T-helper 2 cell treated with Interferon-gamma antibody and Interleukin-4, amounts not matched to agents 5 μg/mL and 100 μg/mL, for 36 hours (primary cell): ENCODE measurements at places on chromosomes 13 and 19.

DNA sequence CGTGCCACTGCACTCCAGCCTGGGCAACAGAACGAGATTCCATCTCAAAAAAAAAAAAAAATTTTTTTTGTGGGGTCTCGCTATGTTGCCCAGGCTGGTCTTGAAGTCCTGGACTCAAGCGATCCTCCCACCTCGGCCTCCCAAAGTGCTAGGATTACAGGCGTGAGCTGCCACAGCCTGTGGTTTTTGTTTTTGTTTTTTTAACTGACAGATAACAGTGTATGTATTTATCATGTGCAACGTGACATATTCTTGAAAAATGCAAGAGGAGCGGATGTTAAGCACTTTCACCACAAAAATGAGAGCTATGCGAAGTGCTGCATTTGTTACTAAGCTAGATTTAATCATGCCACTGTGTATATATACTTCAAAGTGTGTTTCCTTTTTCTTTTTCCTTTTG, 49.0 kb downstream of the ARHGEF18 start:
- H3K36me3 ChIP-seq: peaks cover 17% of the 10 kb centered on the region
- no peaks in the 10 kb centered on the region for H3K27me3 ChIP-seq
- no peak overlapping the region for H3K27ac ChIP-seq

- DNase-seq: no peak
- H3K27me3 ChIP-seq: no peaks in the 10 kb centered on the region
- H3K4me3 ChIP-seq: no peak overlapping the region
- H3K36me3 ChIP-seq: no peaks in the 10 kb centered on the region
- no peak overlapping the region for H3K27ac ChIP-seq
- no peaks in the 10 kb centered on the region for H3K4me1 ChIP-seq
Observed at GRCh38 chr19:32309711-32310390, 35.6 kb upstream of the ZNF507 start.

- no peak overlapping the region for H3K4me3 ChIP-seq
- no peaks in the 10 kb centered on the region for H3K36me3 ChIP-seq
- H3K27ac ChIP-seq: no peak overlapping the region
- H3K27me3 ChIP-seq: no peaks in the 10 kb centered on the region
- peak; percentile 27 for DNase-seq
Observed at GRCh38 chr19:3671680-3672574, 28.3 kb downstream of the PIP5K1C start.

DNA sequence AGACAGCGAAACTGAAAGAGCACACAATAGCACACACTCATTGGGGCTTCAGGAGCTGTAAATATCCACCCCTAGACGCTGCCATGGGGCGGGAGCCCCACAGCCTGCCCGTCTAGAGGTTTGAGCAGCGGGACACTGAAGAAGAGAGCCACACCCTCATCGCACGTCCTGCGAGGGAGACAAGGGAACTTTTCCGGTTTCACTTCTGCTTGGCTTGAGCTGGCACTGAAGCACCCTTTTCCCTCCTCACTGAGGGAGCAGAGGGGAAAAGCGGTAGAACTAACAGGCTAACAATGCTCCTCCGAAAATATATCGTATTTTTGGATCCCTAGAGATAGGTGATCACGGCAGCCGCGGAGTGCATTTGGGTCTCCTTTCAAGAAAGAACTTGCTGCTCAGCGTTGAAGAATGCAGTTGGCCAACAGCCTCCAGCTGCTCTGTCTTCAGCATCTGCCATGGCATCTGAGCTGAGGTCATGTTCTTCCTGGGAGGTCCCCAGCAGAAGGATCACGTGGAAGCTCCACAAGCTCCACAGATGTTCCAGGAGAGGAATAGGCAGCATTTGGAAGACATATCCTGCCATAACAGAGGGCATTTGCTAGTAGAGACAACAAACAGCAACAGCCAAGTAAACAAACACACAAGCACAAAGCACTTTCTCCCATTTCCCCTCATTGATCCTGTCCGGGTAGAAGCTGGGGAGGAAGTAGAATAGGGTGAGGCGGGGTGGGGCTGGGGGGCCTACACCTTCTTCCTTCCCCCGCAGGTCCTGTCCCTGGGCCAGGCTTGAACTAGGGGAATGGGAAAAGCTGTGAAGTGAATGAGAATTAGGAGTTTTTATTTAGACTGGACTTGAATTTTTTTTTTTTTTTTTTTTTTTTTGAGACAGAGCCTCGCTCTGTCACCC, 44.8 kb upstream of the ALOX5AP start:
- peaks cover 3% of the 10 kb centered on the region for H3K36me3 ChIP-seq
- peaks cover 33% of the 10 kb centered on the region for H3K27me3 ChIP-seq
- H3K4me1 ChIP-seq: peaks cover 15% of the 10 kb centered on the region
- peak overlapping the region; percentile 72 for H3K27ac ChIP-seq

GRCh38 chr13:66556306-66556705, 673.8 kb downstream of the PCDH9 start:
- no peaks in the 10 kb centered on the region for H3K36me3 ChIP-seq
- H3K4me3 ChIP-seq: no peak overlapping the region
- no peaks in the 10 kb centered on the region for H3K4me1 ChIP-seq
- H3K27ac ChIP-seq: no peak overlapping the region
- no peaks in the 10 kb centered on the region for H3K27me3 ChIP-seq
- no peak for DNase-seq

GRCh38 chr13:87107651-87108050, 563.5 kb upstream of the SLITRK5 start:
- H3K27me3 ChIP-seq: no peaks in the 10 kb centered on the region
- no peak for DNase-seq
- no peaks in the 10 kb centered on the region for H3K36me3 ChIP-seq
- H3K4me3 ChIP-seq: no peak overlapping the region

DNA sequence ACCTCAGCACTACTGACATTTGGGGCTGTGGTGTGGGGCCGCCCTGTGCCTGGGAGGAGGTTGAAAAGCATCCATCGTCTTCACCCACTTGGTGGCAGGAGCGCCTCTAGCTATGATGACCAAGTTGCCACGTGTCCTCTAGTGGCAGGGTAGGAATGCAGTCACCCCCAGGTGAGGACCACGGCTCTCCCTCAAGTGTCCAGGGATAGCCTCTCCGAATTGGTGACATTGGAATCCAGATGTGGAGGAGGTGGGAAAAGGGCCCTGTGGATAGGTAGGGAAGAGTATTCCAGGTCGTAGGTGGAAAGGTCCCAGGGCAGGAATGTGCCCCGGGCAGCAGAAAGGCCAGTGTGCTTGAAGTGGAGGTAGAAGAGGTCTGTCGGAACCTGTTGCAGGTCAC, 37.6 kb downstream of the ARHGEF18 start:
- no peaks in the 10 kb centered on the region for H3K27me3 ChIP-seq
- peaks cover 18% of the 10 kb centered on the region for H3K36me3 ChIP-seq
- no peaks in the 10 kb centered on the region for H3K4me1 ChIP-seq
- no peak overlapping the region for H3K4me3 ChIP-seq
- no peak for DNase-seq

GRCh38 chr19:1956868-1957492, 16.0 kb downstream of the CSNK1G2 start:
- no peaks in the 10 kb centered on the region for H3K27me3 ChIP-seq
- H3K4me3 ChIP-seq: no peak overlapping the region
- no peaks in the 10 kb centered on the region for H3K4me1 ChIP-seq
- DNase-seq: no peak
- no peak overlapping the region for H3K27ac ChIP-seq
- no peaks in the 10 kb centered on the region for H3K36me3 ChIP-seq

- H3K4me3 ChIP-seq: no peak overlapping the region
- DNase-seq: no peak
- peaks cover 28% of the 10 kb centered on the region for H3K27me3 ChIP-seq
- H3K27ac ChIP-seq: no peak overlapping the region
- H3K4me1 ChIP-seq: no peaks in the 10 kb centered on the region
Observed at GRCh38 chr19:31232871-31233270, 116.4 kb downstream of the TSHZ3 start.

- H3K27ac ChIP-seq: no peak overlapping the region
- DNase-seq: no peak
- peaks cover 5% of the 10 kb centered on the region for H3K4me1 ChIP-seq
- H3K27me3 ChIP-seq: no peaks in the 10 kb centered on the region
- H3K4me3 ChIP-seq: no peak overlapping the region
Observed at GRCh38 chr19:52991484-52991883, 22.2 kb upstream of the ERVV-1 start.

DNA sequence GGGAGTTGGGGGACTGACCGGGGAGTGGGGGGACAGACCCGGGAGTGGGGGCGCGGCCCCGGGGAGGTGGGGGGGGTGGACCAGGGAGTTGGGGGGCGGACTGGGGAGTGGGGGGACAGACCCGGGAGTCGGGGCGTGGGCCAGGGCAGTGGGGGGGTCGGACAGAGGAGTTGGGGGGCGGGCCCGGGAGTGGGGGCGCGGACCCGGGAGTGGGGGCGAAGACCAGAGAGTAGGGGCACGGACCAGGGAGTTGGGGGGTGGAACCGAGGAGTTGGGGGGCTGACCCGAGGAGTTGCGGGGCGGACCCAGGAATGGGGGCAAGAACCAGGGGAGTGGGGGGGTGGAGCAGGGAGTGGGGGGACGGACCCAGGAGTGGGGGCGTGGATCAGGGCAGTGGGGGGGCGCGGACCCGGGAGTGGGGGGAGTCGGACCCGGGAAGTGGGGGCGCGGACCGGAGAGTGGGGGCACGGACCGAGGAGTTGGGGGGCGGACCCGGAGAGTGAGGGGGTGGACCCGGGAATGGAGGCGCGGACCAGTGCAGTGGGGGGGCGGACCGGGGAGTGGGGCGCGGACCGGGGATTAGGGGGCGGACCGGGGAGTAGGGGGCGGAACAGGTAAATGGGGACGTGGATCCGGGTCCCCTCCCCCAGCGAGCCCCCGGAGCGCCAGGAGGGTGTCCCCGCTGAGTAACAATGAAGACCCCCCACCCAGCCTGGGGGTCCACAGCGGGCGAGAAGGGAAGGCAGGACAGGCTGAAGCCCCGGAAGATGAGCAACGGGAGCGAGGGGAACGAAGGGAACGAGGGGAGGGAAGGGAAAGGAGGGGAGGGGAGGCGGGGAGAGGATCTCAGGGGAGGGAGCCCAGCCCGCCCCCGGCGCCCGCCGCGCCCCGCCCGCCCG, 589 bp downstream of the R3HDM4 start:
- H3K36me3 ChIP-seq: peaks cover 10% of the 10 kb centered on the region
- peaks cover 3% of the 10 kb centered on the region for H3K27me3 ChIP-seq
